Activated CD4-positive, alpha-beta T cell treated with anti-CD3 and anti-CD28 coated beads, Interleukin-2, amount 10 ng/mL, durations not matched to agents 7 days and 5 days (primary cell): ENCODE measurements at places on chromosomes 3 and 15. TPM values are rescaled to one million over a fixed set of nuclear protein-coding genes. Genes with fewer than 3 reads are reported as not detected.

The MORC1 gene
- total RNA-seq, result not detected

The RLBP1 gene
- not detected for total RNA-seq

The UBA5 gene
- 37.8 TPM for total RNA-seq

The IL17RB gene
- total RNA-seq, result 2.9 TPM

The LTF gene
- total RNA-seq, result not detected

The CHRD gene
- not detected for total RNA-seq

The C3orf20 gene
- 0.10 TPM for total RNA-seq

The STIMATE gene
- total RNA-seq, result 30.1 TPM

The HESX1 gene
- total RNA-seq, result 0.42 TPM

The CSPG5 gene
- total RNA-seq, result 0.40 TPM

The TTC21A gene
- 3.8 TPM for total RNA-seq

The ALCAM gene
- total RNA-seq, result 4.5 TPM

The CYP19A1 gene
- total RNA-seq, result not detected

The GOLGA6B gene
- total RNA-seq, result not detected

The GOLGA6A gene
- not detected for total RNA-seq

The MOBP gene
- not detected for total RNA-seq

The CKMT1B gene
- not detected for total RNA-seq

The SMCO1 gene
- total RNA-seq, result not detected

The HTR3E gene
- not detected for total RNA-seq

The SNX1 gene
- 122 TPM for total RNA-seq

The DZIP1L gene
- total RNA-seq, result 0.37 TPM

The MUC4 gene
- total RNA-seq, result 0.15 TPM

The POLR2H gene
- total RNA-seq, result 79.9 TPM

The PPARG gene
- total RNA-seq, result 0.55 TPM
